GM04503 (cell line): ENCODE measurements at places on chromosomes 13 and 19.

- peak; percentile 3 for DNase-seq
Measured at GRCh38 chr19:58196901-58197616, 14.2 kb downstream of the ZNF274 start.

DNA sequence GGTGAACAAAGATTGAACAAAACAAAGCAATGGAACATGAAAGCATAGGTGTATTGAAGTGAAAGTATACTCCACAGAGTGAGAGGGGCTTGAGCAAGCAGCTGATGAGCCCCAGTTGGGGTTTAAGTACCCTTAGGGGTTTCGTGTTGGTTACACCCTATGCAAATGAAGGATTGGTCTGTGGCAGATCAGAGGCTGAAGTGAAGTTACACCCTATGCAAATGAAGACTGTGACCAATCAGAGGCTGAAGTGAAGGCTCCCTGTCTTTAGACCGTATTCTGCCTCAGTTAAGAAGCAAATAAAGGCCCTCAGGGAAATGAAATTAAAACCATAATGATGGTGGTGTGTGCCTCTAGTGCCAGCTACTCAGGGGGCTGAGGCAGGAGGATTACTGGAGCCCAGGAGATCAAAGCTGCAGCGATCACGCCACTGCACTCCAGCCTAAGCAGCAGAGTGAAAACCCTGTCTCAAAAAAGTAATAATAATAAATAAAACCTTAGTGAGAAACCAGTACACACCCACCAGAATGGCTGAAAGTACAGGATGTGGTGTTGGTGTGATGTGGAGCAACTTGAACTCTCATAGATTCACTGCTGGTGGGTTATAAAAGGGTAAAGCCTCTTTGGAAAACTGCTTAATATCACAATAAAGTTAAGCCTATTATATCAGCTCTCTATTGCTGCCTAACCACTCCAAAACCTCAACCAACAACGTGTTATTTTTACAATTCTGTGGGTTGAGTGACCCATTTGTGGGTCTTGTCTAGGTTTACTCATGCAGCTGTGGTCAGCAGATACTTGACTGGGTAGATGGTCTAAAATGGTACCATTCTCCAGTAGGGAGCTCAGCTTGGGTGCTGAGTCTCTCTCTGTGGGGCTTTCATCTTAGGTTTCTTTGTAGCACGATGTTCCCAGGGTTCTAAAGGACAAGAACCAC is 12.8 kb upstream of the UPF3A start:
- DNase-seq = no peak

DNA sequence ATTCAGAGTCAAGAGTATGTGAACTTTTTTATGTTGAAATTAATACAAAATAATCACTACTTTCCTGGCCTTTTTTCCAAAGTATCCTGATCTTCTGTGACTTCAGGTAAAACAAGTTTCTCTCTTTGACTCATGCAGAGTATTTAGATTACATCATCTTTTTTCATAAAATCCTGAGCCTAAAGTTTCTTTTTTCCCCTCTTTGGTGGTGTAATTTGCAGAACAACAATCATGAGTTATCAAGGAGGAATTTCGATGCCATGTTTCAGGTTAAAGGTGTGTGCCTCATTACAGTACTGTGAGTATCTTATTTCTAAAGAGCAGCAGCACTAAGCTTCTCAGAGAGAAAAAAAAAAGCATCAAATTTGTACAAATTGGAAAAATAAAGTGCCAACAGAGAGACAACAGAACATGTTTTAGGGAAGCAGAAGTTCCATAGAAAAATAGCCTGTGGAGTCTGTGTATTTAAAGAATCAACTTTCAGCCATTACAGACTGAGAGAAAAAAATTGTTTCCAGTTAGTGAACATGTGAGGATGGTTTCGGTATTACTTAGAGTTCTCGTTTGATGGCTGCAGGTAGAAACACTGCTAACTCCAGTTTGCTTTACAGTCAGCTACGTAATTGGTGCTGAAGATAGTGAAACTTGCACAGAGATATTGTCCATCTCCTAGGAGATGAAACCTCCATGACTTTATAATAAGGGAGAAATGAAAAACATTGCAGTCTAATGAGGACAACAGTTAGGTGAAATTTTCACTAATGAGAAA is 78.1 kb upstream of the PCDH9 start:
- DNase-seq = no peak

DNA sequence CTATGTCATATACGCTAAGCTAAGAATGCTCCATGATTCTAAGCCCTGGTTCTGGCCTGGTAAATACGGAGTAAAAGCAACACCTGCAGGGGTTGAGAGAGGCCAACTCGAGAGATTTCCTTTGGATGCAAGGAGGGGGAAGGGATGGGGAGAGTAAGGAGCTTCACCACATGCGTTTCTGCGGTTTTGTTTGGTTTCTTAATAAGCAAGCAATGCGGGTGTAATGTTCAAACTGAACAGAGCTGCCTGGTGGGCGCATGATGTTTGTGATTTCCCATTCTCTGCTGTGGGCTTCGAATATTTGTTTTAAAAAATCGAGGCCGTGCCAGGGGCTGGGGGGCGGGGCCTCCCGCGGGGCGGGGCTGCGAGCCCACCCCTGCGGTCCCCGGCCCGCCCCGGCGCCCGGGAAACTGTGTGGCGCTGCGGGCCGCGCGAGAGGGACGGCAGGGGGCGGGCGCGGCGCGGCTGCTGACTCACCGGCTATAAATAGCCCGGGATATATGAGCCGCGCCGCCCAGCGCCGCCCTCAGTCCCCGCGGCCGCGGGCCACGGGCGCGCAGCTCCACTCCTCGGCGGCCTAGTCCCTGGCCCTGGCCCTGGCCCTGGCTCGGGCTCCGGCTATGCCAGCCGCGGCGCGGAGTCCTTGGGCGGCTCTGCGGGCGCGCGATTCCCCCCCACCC is 5.1 kb downstream of the BBC3 start:
- no peak for DNase-seq

GRCh38 chr13:32837307-32837972 is 178.8 kb upstream of the KL start:
- DNase-seq = no peak

GRCh38 chr13:114119196-114119595 is 13.2 kb downstream of the RASA3 start:
- peak; percentile 79 for DNase-seq

DNA sequence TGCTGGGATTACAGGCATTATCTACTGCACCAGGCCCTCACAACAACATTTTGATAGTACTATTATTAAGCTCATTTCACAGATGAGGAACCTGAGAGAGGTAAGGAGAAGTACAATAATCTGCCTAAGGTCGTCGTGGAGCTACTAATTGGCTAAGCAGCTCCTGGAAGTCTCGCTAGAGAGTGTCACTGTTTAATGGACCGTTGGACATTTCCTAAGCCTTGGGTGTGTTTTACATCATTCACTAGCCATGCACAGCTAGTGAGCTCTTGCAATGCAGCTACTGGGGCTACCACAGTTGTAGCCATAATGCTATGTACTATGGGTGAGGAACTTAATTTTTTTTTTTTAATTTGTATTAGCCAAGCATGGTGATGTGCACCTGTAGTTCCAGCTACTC is 34.0 kb upstream of the OR1M1 start:
- DNase-seq = no peak

DNA sequence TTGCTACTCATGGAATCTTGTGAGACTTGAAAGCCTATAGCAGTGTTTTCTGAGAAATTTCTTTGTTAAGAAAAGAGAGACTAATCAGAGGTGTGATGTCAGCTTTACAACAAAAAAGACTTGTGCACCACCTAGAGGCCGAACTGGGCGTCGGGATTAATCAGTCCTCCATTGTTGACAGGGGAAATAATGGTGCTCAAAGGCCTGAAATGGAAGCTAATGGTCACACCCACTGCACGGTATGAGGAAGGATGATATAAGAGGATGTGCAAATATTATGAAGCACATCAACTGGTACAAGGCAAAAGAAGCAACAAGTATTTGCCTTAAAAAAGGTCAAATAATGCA is 480.2 kb upstream of the MIR17HG start:
- DNase-seq = peak; percentile 20

- DNase-seq = no peak
Measured at GRCh38 chr13:108508263-108508662, 121.1 kb upstream of the MYO16 start.
